ENCODE measurements at places on chromosomes 12 and 14.

GRCh38 chr12:76042147-76042546 is 10.6 kb upstream of the PHLDA1 start:
- no peak overlapping the region for H3K27ac ChIP-seq
- no peak for DNase-seq
- no peaks in the 10 kb centered on the region for H3K36me3 ChIP-seq
- H3K4me1 ChIP-seq: no peaks in the 10 kb centered on the region
- no peaks in the 10 kb centered on the region for H3K27me3 ChIP-seq

DNA sequence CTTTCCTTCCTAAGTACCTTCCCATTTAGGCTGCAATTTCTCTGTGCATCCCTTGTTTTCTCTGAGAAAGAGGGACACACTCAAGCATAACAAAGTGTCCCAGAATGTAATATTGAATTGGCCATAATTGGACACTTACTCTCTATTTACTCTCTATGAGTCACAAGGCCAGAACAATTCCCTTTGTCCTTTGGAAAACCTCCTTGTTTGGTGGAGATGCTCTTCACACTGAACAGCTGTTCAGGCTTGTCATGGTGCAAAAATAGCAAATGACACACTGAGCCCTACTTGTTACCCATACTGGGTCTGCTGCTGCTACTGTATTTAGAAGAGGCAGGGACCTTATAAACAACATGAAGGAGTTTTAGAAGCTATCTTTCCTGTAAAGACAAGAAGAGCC is 1590.5 kb upstream of the TMEM132C start:
- H3K27me3 ChIP-seq: no peaks in the 10 kb centered on the region
- H3K4me3 ChIP-seq: no peak overlapping the region
- no peaks in the 10 kb centered on the region for H3K36me3 ChIP-seq
- H3K27ac ChIP-seq: no peak overlapping the region
- no peaks in the 10 kb centered on the region for H3K4me1 ChIP-seq

- no peaks in the 10 kb centered on the region for H3K4me1 ChIP-seq
- no peak overlapping the region for H3K27ac ChIP-seq
Observed at GRCh38 chr12:10175846-10176636, 2.8 kb upstream of the TMEM52B start.

GRCh38 chr12:104792570-104792969 is 165.5 kb downstream of the SLC41A2 start:
- H3K4me3 ChIP-seq: no peak overlapping the region
- H3K36me3 ChIP-seq: no peaks in the 10 kb centered on the region
- H3K27me3 ChIP-seq: no peaks in the 10 kb centered on the region
- peaks cover 1% of the 10 kb centered on the region for H3K4me1 ChIP-seq
- no peak overlapping the region for H3K27ac ChIP-seq

DNA sequence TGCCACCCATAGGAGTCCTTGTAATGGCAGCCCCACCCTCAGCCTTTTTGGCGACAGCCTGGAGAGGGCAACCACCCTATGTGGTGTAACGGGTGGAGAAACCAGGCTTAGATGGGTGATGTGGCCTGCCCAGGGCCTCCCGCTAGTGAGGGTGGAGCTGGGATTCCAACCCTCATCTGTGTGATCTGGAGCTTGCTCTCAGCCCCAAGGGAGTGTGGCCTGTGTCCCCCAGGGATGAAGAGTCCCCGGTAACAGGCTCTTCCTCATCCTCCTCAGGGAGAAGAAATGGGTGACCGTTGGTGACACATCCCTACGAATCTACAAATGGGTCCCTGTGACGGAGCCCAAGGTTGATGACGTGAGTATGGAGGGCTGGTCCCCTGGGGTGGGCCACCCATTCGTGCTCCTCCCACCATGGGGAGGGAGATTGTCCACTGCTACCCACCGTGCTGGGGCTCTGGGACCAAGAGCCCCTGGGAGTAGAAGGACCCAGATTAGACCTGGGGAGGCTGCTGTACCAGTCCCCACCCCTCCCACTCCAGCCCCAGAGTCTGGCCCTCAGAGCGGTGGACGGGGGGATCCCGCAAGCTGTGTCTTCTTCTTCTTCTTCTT is 8.8 kb downstream of the BCL7A start:
- no peak for DNase-seq
- H3K27ac ChIP-seq: no peak overlapping the region
- peaks cover 3% of the 10 kb centered on the region for H3K4me1 ChIP-seq
- no peak overlapping the region for H3K4me3 ChIP-seq
- no peaks in the 10 kb centered on the region for H3K27me3 ChIP-seq
- H3K36me3 ChIP-seq: no peaks in the 10 kb centered on the region

- H3K27me3 ChIP-seq: no peaks in the 10 kb centered on the region
- H3K27ac ChIP-seq: no peak overlapping the region
- no peak for DNase-seq
- H3K36me3 ChIP-seq: no peaks in the 10 kb centered on the region
- no peaks in the 10 kb centered on the region for H3K4me1 ChIP-seq
Observed at GRCh38 chr12:66944365-66944764, 265.5 kb upstream of the GRIP1 start.

DNA sequence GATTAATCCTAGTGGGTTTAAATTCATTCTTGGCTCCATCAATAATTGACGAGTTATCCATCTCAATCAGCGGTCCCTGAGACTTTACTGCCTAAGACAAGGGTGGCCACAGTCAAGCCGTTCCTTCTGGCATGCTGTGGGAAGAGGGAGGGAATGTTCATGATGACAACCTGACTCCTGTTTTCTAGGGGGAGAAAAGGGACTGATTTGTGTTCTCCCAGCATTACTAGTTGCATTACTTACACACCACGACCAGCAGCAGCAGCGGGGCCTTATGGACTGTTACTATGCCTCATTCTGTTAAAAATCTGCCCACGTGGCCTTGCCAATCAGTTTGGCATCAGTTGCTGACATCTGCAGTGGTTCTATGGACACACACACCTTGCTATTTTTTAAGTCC is 29.9 kb downstream of the PLEKHG7 start:
- H3K4me3 ChIP-seq: no peak overlapping the region
- H3K27ac ChIP-seq: no peak overlapping the region
- no peak for DNase-seq
- H3K4me1 ChIP-seq: peaks cover 2% of the 10 kb centered on the region
- H3K27me3 ChIP-seq: no peaks in the 10 kb centered on the region
- no peaks in the 10 kb centered on the region for H3K36me3 ChIP-seq

DNA sequence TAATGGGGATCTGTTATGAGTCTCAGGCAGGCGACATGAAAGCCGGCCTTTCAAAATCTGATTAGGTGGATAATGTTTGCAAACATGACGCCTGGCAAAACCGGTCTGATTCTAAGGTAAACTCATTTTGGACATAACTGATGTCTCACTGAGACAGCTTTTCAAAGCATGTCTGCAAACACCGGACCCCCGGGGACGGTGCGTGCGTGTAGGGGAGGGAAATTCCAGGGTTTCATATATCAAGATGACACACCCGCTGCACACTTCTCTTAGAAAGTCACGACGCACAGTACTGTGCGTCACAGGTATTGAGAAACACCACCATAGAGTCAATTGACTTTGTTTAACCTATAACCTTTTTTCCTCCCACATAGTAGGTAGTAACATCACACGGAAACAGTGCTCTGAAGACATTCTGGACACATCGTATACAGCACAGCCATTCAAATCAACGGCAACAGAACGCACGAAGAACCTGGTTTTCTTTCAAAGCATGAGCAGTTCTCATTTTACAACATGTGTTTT is 43.9 kb upstream of the TESC start:
- H3K4me3 ChIP-seq: no peak overlapping the region
- no peak for DNase-seq
- H3K27ac ChIP-seq: no peak overlapping the region
- H3K27me3 ChIP-seq: no peaks in the 10 kb centered on the region

- no peak overlapping the region for H3K27ac ChIP-seq
- no peak for DNase-seq
- no peaks in the 10 kb centered on the region for H3K27me3 ChIP-seq
- H3K4me3 ChIP-seq: no peak overlapping the region
Observed at GRCh38 chr14:87896393-87897380, 96.3 kb downstream of the GALC start.

DNA sequence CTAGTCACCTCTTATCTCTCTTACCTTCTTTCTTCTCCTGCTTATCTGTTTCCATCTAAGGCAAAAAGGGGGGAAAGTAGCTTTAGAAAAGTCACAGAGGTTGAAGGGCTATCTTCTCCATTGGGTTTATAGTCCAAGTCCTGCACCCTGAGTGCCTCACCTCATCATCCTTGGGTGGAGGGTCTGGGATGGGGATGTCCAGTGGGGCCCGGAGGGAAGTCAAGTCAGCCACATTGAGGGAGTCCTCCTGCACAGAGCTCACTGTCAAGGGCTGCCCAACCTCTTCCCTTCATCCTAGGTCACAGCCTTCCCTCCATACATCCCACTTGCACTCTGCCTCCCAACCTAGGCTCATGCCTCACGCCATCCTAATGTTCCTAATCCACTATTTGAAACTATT is 1.2 kb downstream of the PSME2 start:
- H3K36me3 ChIP-seq: no peaks in the 10 kb centered on the region
- peak overlapping the region; percentile 83 for H3K27ac ChIP-seq
- peaks cover 10% of the 10 kb centered on the region for H3K4me1 ChIP-seq
- H3K27me3 ChIP-seq: no peaks in the 10 kb centered on the region

- no peak overlapping the region for H3K27ac ChIP-seq
- H3K27me3 ChIP-seq: no peaks in the 10 kb centered on the region
- H3K36me3 ChIP-seq: no peaks in the 10 kb centered on the region
- no peaks in the 10 kb centered on the region for H3K4me1 ChIP-seq
Observed at GRCh38 chr14:77738559-77739250, 22.3 kb downstream of the SNW1 start.

DNA sequence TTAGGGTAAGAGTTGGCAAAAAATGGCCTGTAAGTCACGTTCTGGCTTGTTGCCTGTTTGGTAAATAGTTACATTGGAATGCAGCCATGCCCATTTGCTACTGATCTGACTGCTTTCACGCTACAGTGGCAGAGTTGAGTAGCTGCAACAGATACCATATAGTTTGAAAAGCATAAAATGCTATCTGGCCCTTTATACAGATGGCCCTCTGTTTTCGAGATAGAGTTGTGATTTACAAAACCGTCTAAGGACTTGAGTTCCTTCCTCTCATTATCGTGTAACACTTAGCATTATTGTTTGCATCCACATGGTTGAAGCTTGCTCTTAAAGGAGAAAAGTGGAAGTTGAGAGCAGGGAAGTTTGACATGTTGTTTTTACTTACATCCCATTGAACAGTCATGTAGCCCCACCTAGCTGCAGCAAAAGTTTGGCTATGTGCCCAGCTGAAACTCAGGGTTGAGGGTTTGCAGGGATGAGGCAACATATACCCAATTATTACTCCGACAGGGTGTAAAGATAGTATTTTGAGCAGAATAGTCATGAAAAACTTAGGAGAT is 11.3 kb upstream of the SCFD1 start:
- DNase-seq: no peak
- H3K4me1 ChIP-seq: no peaks in the 10 kb centered on the region
- H3K27ac ChIP-seq: no peak overlapping the region
- H3K4me3 ChIP-seq: no peak overlapping the region
- no peaks in the 10 kb centered on the region for H3K36me3 ChIP-seq

DNA sequence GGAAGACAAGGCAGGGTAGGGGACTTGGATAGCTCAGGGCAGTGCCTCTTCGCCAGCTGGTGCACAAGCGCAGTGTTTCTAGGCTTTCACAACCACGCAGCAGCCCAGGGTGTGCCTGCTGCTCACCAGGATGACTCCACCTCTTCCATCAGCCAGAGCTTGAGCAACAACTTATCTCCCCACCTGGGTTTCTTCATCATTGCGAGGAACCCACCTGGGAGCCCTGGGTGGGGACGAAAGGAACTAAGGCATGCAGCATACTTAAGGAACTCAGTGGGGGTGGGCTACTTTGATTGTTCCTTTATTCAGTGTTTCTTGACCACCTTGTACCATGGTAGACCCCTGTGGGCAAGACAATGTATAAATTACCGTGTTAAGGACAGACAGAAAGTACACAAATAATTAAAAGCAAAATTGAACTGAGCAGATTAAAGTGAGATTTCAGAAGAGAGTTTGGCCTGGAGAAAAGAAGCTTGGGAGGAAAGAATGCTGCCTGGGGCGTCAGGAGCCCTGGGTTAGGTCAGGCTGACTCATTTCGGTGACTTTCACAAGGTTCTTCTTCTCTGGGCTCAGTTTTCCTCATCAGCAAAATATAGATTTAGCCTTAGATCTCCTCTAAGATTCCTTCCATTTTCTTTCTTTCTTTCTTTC is 22.9 kb downstream of the KRT18 start:
- no peak for DNase-seq
- no peaks in the 10 kb centered on the region for H3K36me3 ChIP-seq
- H3K27me3 ChIP-seq: no peaks in the 10 kb centered on the region
- peaks cover 6% of the 10 kb centered on the region for H3K4me1 ChIP-seq
- no peak overlapping the region for H3K4me3 ChIP-seq

- H3K27me3 ChIP-seq: no peaks in the 10 kb centered on the region
- H3K36me3 ChIP-seq: no peaks in the 10 kb centered on the region
- no peaks in the 10 kb centered on the region for H3K4me1 ChIP-seq
- H3K27ac ChIP-seq: no peak overlapping the region
Observed at GRCh38 chr12:62670986-62671720, 204.5 kb downstream of the MON2 start.

DNA sequence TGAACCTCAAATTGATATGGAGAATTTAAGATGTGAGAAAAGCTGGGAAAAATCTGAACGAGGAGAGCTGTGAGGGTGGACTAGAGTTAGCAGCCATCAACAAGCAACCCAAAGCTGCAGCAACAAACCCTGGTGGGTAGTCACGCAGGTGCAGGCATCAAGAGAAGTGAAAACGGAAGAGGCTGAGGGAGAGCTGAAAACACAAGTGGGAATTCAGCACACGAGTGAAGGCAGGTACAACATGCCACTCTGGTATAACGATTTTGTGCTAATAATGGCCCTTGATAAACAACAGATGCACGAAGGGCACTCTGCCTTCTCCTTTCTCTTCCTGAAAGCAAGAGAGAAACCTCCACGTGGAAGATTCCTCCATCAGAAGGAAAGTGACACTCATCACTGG is 11.5 kb downstream of the TCL1B start:
- H3K27ac ChIP-seq: no peak overlapping the region
- no peaks in the 10 kb centered on the region for H3K27me3 ChIP-seq
- no peaks in the 10 kb centered on the region for H3K4me1 ChIP-seq
- no peak for DNase-seq

- H3K36me3 ChIP-seq: no peaks in the 10 kb centered on the region
- no peaks in the 10 kb centered on the region for H3K27me3 ChIP-seq
- H3K27ac ChIP-seq: no peak overlapping the region
- DNase-seq: no peak
- H3K4me1 ChIP-seq: no peaks in the 10 kb centered on the region
- no peak overlapping the region for H3K4me3 ChIP-seq
Observed at GRCh38 chr12:25121110-25121509, 73.8 kb downstream of the DNAI7 start.

DNA sequence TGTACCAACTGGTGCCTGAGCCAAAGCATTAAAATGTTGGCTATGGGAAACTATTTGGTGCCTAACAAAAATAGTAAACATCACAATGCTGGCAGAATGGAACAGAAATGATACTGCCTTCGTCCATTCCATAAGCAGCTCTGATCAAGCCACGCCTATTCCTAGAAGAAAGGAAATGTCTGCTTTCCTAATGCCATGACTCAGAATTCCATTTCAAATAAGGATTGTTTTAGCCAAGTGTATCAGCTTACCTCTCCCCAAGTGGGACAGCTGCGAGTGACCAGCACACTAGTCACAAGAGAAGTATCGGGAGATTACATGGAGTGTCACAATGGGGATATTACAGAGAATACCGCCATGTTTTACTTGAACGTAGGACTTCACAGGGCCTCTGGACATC is 38.7 kb downstream of the GLT8D2 start:
- H3K27me3 ChIP-seq: no peaks in the 10 kb centered on the region
- H3K36me3 ChIP-seq: no peaks in the 10 kb centered on the region
- H3K27ac ChIP-seq: no peak overlapping the region
- H3K4me1 ChIP-seq: no peaks in the 10 kb centered on the region
- no peak for DNase-seq

- no peak overlapping the region for H3K4me3 ChIP-seq
- H3K36me3 ChIP-seq: no peaks in the 10 kb centered on the region
- no peaks in the 10 kb centered on the region for H3K27me3 ChIP-seq
- DNase-seq: no peak
- H3K27ac ChIP-seq: no peak overlapping the region
Observed at GRCh38 chr12:75438059-75438754, 42.3 kb upstream of the GLIPR1 start.
